ENCODE measurements at places on chromosomes 11 and 22.

- no peak for DNase-seq
Observed at GRCh38 chr11:71558996-71559395, 6.4 kb upstream of the KRTAP5-10 start.

DNA sequence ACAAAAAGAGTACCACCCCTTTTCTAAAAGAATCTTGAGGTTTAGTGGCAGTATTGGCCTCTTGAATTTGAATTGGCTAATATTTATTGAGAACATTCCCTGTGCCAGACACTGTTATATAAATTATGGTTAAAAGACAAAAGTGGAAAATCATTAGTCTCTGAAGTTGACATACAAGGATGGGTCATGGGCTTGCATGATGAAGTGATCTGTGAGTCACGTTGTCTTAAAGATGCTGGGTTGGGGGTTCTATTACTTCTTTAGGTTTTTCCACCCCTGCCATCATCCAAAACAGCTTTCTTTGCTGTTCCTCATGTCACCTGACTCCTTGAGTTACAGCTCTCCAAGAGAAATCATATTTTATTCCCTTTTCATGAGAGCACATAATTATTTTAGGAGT lies 85.0 kb downstream of the CD44 start:
- DNase-seq = no peak

DNA sequence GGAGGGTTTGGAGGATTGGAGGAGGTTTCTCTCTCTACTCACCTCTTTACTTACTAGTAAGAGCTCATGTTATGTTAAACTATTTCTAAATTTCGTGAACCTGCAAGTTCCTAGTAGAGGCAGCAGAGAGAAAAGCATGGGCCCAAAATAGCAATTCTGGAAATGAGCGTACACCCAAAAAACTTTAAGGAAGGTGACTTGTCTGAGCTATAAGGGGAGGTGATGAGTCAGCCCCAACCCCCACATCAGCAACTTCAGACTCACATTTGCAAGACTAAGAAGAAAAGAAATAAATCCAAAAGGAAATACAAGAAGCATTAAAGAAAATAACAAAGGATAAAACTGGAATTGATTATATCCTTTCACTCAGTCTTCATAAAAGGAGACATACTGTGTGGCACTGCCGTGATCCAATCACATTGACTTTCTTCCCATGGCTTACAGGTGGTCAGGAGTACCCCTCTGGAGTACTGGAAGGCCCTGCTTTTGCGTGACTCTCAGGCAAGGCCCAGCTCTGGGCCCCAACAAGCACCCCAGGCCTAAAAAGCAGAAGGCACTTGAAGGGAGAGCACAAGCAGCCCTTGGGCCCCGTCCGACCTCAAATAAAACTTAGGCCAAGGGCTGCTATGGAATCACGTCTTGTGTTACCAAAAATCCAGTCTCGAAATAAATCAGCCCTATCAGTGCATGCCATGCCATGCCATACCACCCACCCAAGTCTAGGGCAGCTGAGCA lies 14.3 kb downstream of the PACSIN2 start:
- no peak for DNase-seq

GRCh38 chr11:58829786-58830185 lies 14.7 kb downstream of the GLYATL2 start:
- no peak for DNase-seq

DNA sequence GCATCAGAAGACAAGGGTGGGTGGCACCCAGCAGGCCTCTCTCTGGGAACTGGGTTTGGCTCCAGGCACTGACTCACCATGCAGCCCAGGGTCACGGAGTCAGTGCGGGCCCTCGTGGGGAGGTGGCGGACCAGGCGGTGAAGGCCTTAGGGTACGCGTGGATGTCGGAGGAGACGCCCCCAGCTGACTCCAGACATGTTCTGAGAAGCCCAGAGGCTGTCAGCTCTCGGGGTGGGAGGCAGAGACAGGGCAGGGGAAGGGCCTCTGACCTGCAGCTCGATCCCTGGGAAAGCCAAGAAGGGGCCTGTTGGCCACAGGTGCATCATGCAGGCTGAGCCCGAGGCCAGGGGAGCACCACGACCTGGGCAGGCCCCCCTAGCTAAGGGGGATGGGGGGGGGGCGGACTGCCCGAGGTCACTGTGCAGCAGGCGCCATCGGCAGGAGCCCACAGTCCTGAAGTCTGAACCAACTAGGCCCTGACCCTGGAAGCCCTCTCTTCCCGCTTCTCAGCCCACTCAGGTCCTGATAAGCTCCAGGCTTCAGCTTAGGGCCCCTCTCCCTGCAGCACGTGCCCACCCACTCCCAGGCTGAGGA lies 18.0 kb downstream of the MOB2 start:
- DNase-seq = no peak

DNA sequence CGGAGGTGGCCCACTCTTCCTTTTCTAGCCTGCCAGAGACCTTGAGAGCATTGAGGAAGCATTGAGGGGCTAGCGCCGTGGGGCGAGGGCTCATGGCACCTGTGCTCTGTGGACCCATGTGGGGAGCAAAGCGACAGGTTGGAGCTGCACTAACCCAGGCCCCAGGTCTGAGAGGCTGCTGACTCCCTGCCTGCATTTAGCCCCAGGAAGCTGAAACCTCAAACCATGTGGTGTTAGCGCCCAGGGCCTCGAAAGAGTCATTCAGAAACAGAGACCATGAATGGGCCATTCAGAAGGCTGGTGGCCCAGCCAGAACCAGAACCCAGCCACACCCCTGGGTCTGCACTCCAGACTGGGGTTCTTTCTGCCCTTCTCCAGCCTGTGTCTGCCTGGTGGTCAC lies 88.6 kb downstream of the BCR start:
- DNase-seq = no peak

- DNase-seq = no peak
Observed at GRCh38 chr11:22626573-22627239, 1.1 kb upstream of the FANCF start.

- DNase-seq = no peak
Observed at GRCh38 chr11:6817694-6818093, 18.2 kb upstream of the OR6A2 start.

DNA sequence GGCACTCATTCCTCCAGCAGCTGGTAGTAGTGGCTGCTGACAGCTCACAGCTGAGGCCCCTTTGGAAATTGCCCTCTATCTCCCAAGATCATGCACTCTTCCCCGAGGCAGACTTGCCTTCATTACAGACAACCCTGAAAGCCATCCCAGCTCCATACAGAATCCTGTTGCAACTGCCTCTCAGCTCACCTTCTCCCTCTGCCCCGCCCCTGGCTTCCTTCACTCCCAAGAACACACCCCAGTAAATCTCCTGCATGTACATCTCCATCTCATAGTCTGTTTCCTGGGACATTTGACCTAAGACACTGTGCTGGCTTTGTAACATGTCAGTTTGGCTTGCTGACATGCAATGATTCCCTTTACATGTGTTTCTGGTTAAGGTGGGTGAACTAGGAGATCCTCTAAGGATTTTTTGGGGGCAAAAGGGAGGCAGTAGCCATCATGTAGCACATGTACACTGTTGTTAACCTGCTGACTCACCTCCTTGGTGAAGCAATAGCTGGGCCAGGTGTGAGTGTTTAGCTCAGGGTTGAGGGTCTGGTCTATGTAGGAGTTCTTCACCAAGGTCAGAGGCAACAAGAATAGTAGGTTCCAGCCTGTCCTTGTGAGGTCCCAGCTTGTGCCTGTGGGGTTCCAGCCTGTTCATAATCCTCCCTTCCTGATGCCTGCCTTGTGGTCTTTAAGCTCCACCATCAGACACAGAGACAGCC lies 179.6 kb downstream of the CSNK2A3 start:
- no peak for DNase-seq

DNA sequence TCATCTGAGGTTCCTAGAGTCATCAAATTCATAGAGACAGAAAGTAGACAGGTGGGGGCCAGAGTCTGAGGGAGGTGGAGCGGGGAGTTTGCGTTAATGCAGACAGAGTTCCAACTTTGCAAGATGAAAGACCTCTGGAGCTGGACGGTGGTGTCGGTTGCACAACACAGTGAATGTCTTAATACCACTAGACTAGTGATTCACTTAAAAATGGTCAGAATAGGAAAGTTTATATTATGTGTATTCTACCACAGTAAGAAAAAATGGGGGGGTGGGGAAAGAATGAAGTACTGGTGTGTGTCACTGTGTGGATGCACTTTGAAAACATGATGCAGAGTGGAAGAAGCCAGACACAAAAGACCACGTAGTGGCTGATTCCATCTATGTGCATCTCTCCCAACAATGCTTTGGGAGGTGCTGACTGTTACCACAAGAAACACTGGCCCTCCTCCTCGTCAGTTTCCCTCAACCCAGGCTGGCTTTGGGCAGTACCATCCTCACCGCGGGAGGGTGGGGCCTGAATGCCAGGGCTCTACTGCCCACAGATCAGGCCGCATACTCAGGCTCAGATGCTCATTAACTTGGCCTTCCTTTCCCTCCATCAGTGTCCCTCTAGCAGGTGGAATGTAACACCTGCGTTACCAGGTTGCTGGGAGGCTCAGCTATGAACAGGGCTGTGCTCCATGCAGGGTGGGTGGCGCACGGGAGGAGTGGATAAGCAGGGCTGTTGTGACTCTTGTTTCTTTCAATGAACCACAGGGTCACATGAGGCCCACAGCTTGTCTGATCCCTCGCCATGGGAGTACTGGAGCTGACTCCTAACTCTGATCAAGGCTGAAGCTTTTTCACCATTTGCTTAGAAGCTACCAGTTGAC lies 297.0 kb downstream of the CTTN start:
- no peak for DNase-seq

- DNase-seq = no peak
Observed at GRCh38 chr22:49609207-49609876, 218.3 kb downstream of the BRD1 start.

GRCh38 chr11:120547811-120548681 lies 36.5 kb downstream of the GRIK4 start:
- DNase-seq = no peak

DNA sequence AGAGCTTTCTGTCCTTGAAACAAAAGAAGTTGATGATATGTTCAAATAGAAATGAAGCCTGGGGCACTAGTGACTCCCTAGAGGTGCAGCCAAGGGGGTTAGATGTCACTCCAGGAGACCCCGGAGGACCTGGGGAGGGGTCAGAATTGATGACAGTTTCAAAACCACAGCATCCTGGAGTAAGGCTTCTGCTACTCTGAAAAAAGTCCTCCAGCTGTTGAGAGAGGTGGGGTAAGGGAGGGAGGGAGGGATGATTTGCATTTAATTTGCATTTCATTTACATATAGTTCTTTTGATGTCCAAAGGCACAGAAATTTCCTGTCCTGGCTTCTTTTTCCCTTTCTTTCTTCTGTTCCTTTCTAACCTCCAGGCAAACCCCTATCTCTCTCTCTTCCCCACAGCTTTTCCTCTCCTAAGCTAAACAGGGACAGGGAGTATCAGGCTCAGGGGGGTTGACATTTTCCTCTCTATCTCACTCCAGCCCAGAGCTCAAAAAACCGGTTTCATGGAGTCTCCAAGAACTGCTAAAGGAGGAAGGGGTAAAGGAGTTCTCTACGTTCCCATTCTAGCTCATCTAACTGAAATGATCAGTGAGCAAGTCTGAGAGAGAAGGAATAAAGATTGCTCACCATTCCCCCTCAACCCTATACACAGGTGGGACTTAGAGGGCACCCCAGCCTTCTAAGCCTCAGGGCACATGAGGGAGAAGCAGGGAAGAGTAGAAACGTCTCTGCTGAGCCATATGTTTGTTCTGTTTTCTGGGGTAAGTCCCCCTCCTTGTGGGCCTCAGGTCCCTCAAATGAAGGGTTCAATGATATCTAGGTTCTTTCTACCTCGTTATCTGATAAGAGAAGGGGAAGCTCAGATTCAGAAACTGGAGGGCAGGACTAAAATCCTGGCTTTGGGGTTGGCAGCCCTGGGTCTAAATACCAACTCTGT lies 3.5 kb upstream of the POU2F3 start:
- DNase-seq = no peak

DNA sequence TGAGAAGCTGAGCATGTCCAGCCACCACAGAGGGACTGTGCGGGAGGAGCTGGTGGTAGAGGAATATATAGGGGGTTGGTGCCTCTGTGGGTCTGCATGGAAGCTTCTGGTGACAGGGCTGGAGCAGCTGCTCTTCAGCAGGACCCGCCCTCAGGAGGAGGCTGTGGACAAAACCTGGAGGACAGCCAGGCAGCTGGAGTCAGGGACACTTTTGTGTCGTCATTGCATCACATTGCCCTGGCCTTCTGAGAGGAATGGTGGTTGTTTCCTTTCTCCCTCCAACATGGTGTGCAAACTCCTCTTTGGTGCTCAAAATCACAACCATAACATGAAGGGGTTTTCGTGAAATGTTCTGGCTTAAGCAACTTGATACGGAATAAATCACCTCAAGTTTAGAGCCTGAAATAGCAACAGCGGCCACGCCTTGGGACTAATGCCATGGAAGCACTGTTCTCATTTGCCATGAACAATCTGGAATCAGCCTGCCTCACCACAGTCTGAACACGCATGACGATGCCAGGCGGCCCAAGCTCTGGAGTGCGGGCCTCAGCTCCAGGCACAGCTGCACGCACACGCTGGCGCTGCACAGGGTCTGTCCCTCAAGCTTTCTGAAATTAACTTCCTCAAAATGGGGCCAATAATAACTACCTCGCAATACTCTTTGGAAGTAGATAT lies 17.1 kb upstream of the CSRP3 start:
- no peak for DNase-seq

GRCh38 chr11:64661146-64661545 lies 61.9 kb downstream of the NRXN2 start:
- DNase-seq = no peak

GRCh38 chr11:87466223-87466622 lies 428.5 kb downstream of the TMEM135 start:
- no peak for DNase-seq

GRCh38 chr11:70627219-70627618 lies 228.9 kb downstream of the CTTN start:
- no peak for DNase-seq

DNA sequence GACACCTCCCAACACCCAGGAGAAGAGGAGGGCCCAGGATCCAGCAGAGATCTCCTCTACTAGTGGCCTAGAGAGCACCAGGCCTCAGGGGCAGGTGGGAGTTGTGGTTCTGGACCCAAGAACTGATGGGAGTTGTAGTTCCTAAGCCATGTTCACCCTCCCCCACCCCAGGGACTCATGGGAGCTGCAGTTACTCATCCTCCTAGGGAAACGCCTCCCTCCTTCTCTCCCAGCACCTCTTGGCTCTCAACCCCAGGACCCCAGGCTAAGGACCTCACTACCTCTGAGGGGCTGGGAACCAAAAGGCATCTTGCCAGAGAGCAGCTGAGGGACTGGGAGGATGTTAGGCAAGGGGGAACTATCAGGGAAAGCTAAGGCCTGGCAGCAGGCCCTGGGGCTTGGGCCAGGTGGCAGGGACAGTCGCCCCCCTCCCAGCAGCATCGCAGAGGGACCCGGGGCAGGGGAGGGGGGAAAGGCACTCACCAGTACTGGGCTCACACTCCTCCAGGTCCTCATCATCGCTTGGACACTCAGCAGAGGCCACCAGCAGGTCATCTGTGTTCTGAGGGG lies 28.9 kb downstream of the SLC22A12 start:
- no peak for DNase-seq

Data from cerebellar nuclear complex (tissue), 1 donor.